Progenitor cell of endocrine pancreas (in vitro differentiated cells): ENCODE measurements at places on chromosomes 3 and 15.

- peaks cover 28% of the 10 kb centered on the region for H3K4me1 ChIP-seq
- H3K27me3 ChIP-seq = no peaks in the 10 kb centered on the region
- H3K4me3 ChIP-seq = no peak overlapping the region
- H3K36me3 ChIP-seq = peaks cover 7% of the 10 kb centered on the region
Measured at GRCh38 chr3:32340039-32340438, 51.6 kb upstream of the CMTM7 start.

GRCh38 chr3:117130222-117130621 lies 420.6 kb downstream of the TUSC7 start:
- peaks cover 42% of the 10 kb centered on the region for H3K4me1 ChIP-seq
- H3K36me3 ChIP-seq = peaks cover 1% of the 10 kb centered on the region
- H3K27ac ChIP-seq = no peak overlapping the region
- no peak overlapping the region for H3K4me3 ChIP-seq
- DNase-seq = no peak

- H3K4me3 ChIP-seq = no peak overlapping the region
- no peaks in the 10 kb centered on the region for H3K27me3 ChIP-seq
- peaks cover 30% of the 10 kb centered on the region for H3K4me1 ChIP-seq
- H3K27ac ChIP-seq = no peak overlapping the region
Measured at GRCh38 chr3:185781759-185782158, 43.1 kb downstream of the IGF2BP2 start.

DNA sequence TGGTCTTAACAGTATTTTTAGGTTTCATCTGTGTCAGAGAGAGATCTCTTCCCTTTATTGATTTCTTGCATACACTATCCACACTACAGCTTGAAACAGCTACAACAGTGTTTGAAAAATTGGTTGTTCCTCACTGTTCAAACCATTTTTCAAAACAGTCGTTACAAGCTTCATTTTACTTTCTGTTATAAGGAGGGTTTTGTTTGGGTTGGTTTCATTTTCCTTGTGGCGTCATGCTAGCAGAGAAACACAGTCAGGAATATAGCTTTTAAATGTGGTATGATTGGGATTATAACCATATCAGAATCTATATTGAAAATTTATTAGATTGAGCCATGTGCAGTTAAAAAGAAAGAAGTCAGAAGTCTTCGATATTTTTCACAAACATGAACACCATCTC lies 400.6 kb downstream of the ZBTB20 start:
- no peak for DNase-seq
- H3K27ac ChIP-seq = peak overlapping the region; percentile 89
- H3K4me1 ChIP-seq = peaks cover 14% of the 10 kb centered on the region
- no peaks in the 10 kb centered on the region for H3K27me3 ChIP-seq
- no peak overlapping the region for H3K4me3 ChIP-seq

GRCh38 chr3:76669322-76669721 lies 370.6 kb upstream of the ROBO2 start:
- no peak for DNase-seq
- H3K4me1 ChIP-seq = peaks cover 2% of the 10 kb centered on the region
- H3K36me3 ChIP-seq = no peaks in the 10 kb centered on the region
- no peak overlapping the region for H3K4me3 ChIP-seq
- H3K27me3 ChIP-seq = no peaks in the 10 kb centered on the region

GRCh38 chr15:99148851-99149276 lies 44.0 kb downstream of the SYNM start:
- H3K4me1 ChIP-seq = peaks cover 16% of the 10 kb centered on the region
- no peak overlapping the region for H3K27ac ChIP-seq
- H3K36me3 ChIP-seq = peaks cover 13% of the 10 kb centered on the region
- no peak for DNase-seq
- H3K27me3 ChIP-seq = no peaks in the 10 kb centered on the region

DNA sequence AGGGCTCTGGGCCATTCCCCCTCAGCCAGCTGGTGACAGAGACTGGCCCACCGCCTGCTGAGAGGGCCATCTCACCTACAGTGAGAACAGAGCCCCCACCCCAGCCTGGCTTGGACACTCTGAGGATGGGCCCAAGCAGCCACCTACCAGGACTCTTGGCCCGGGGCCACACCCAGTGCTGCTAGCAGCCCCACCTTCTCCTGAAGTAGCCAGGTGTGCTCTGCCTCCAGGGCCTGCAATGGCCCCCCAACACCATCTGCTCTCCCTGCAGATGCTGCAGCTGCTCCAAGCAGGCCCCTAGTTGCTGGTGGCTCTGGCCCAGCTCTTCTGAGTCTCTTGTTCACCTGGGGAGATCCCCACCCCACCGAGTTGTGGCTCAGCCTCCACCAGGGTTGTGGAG lies 6.8 kb upstream of the CLK3 start:
- H3K4me3 ChIP-seq = no peak overlapping the region
- no peak for DNase-seq
- H3K4me1 ChIP-seq = no peaks in the 10 kb centered on the region
- no peak overlapping the region for H3K27ac ChIP-seq
- H3K27me3 ChIP-seq = peaks cover 8% of the 10 kb centered on the region
